ENCODE measurements at places on chromosomes 2 and 18.
A peak's percentile ranks its signal among the peaks of the same experiment; 100 is the strongest.

- no peak for DNase-seq
Observed at GRCh38 chr2:222307143-222307756, 8.5 kb upstream of the PAX3 start.

DNA sequence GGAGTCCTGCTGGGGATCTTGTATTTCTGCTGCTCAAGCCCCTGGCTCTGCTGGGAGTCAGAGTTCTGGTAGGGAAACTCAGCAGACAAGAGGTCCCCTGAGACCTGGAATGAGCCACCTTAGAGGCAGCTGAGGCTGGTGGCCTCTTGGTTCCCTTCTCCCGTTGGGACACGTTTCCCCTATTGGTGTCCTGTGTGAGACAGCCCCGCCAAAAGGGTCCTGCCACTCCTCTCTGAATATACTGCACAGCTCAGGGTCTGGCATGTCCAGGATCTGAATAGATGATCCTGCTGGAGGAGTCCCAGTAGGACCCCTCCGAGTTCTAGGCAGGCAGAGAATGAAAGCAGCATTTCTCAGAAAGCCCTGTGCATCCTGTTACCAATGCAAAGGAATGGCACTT lies 2.0 kb upstream of the RALB start:
- no peak for DNase-seq

- DNase-seq = no peak
Observed at GRCh38 chr2:142602418-142602989, 275.0 kb upstream of the KYNU start.

DNA sequence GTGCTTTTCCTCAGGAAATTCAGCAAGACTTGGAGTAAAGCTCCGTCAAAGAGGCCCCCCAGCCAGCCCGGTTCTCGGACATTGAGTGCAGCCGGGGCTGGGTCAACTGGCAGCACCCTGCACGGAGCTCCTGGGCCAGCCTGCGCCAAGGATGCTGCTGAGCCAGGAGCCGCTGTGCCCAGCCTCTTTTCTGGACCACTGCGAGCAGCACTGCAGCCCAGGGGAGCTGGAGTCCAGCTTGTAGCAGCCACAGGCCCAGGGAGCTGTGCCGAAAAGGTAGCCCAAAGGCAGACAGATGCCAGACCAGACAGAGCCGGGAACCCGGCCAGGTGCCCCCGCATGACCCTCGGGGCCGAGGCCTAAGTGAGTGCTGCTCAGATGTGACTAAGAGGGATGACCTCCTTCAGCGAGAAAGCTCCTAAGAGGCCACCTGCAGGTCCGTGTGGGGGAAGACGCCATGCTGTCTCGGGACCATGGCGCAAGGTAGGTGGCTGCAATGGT lies 7.3 kb downstream of the CLHC1 start:
- no peak for DNase-seq

DNA sequence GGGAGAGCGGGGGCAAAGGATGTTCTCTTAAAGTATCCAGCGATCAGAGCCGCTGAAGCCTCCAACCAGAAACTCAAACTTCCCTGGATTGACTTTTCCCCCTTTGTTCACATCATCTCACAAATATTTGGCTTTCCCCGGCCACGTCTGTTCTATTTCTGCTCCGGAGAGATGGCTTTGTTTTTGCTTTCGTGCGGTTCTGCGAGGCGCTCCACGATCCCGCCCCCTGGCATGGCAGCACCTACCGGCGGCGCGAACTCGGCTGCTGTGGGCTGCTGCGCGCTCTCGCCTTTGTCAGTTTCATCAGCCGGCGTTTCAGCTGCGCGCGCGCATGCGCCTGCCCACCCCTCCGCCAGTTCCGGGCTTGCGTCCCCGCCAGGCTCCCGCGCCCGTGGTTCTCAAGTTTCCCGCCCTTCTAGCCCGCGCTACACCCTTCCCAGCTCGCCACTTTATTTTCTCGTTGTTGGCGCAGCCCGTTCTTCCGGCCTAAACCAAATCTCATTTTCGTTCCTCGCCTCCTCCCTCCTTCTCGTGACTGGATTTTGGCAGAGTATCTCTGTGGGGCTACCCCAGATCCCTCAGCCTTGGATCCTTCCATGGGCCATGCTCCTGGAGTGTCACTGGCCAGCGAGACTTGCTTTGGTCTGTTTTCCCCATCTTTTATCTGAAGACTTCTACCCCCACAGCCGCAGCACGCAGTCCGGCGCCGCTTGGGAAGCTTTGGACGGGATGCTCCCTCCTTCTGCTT lies 98.0 kb downstream of the INSIG2 start:
- peak; percentile 86 for DNase-seq

GRCh38 chr2:174395284-174395968 lies at the start of gene SCRN3:
Gene SCRN3, plus strand, starts transcription at chr2:174395730. Its CDS starts 2,554 bp downstream, at chr2:174398284.
- DNase-seq = peak; percentile 54

GRCh38 chr18:8480506-8481328 lies 128.5 kb upstream of the RAB12 start:
- no peak for DNase-seq

DNA sequence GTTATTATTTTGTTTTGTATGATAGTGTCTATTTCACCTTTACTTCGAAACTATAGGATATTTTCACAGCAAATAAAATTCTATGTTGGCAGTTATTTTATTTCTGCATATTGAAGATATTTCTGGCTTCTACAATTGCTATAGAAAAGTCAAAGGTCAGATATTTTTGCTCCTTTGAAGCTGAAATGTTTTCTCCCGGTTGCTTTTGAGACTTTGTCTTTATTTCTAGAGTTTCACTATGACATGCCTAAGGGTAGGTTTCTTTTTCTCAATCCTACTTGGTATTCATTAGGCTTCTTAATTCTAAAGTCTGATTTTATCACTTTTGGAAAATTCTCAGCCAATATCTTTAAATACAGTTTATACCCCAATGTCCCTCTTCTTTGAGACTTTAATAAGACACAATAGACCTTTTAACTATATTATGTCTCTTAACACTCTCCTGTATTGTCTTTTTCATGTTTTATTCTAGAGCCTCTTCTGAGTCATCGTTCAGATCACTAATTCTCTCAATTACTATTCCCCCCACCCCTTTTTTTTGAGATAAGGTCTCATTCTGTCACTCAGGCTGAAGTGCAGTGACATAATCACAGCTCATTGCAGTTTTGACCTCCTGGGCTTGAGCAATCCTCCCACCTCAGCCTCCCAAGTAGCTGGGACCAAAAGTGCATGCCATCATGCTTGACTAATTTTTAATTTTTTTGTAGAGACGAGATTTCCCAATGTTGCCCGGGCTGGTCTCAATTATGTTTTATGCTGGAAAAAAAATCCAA lies 50.5 kb downstream of the USP37 start:
- DNase-seq = no peak

DNA sequence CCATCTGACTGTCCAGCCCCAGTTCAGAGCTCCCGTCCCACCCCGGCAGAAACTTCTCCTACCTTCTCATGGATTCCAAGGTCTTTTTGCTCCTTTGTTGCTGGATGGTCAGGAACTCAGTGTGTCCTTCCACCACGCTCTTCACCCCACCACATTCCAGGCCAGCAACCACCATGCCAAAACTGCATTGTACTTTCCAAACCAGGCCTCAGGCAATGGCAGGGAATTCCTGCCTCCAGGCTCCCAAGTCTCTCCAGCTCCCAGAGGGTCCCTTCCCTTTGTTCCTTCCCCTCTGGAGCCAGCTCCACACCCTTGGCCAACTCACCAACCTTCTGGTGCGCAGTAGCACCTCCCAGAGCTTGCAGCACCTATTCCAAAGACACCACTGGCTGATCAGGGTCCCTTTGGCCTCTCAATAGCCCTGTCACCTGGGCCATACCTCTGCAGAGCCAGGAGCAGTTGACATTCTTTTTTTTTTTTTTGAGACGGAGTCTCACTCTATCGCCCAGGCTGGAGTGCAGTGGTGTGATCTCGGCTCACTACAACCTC lies 8.1 kb downstream of the CHMP1B start:
- DNase-seq = no peak

DNA sequence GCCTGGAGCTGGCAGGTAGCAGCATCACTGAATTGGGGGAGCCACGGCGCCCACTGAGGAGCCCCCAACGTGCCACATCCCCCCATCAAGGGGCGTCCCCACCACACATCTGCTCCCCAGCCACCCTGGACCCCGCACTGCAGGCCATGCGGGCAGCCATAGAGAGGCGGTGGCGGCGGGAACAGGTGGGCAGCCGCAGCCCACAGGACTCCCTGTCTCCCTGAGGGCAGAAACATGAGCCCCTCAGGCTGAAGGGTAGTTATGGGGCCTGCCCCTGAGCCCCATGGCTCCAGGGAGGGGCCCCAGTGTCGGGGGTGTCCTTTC lies 26.6 kb downstream of the CROCC2 start:
- no peak for DNase-seq

DNA sequence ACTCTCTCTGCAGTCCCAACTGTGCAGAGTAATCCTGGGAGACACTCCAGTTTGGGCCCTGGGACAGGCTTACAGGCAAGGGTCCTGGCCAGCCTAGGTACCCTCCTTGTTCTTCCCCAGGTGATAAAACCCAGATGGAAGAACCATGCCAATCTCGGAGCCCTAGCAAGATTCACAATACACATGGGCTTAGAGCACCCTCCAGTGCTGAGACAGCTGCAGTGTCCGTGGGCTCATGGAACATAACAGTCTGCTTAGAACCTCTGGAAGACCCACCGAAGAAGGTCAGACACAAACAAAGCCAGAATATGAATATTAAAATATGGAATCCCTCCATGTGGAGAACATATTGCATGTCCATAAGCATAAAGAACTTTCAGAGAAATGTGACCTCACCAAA lies 568.1 kb downstream of the KCNJ3 start:
- DNase-seq = no peak

- no peak for DNase-seq
Observed at GRCh38 chr2:71798266-71799012, 345.1 kb downstream of the DYSF start.

DNA sequence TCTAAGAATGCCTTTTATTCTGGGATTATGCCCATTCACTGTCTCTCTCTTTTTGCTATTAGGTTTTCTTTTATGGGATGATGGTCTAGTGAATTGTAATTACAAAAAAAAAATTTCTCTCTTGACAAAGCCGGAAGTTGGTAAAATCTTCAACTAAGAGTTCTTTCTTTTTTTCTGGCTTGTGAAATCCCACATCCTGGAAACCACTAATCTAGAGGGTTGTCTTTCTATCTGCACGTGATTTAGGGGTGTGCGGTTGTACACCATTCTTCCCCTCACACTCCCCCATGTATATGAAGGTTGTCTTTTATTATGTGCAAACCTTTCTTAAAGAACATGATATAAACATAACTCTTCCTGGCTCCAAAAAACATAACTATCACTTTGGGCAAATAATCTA lies 52.0 kb downstream of the GATA6 start:
- DNase-seq = no peak

- DNase-seq = no peak
Observed at GRCh38 chr2:197229509-197230443, 80.8 kb downstream of the ANKRD44 start.

GRCh38 chr2:62801110-62801509 lies 95.6 kb downstream of the EHBP1 start:
- no peak for DNase-seq

DNA sequence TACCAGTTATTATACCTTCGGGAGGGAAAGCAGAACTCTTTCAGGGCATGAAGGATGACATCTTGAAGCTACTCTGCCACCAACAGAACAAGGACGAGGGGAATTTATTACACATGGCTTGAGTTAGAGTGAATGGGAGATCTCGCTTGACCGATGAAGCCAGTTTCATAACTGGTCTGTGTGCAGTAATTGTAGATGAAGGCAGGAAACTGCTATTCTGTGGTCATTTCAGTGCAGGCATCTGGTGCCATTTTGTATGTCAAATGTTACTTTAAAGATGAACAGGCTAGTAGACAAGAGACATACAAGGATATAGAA lies 20.5 kb downstream of the GREB1 start:
- DNase-seq = no peak

GRCh38 chr2:112698834-112699515 lies 21.8 kb upstream of the NT5DC4 start:
- no peak for DNase-seq

DNA sequence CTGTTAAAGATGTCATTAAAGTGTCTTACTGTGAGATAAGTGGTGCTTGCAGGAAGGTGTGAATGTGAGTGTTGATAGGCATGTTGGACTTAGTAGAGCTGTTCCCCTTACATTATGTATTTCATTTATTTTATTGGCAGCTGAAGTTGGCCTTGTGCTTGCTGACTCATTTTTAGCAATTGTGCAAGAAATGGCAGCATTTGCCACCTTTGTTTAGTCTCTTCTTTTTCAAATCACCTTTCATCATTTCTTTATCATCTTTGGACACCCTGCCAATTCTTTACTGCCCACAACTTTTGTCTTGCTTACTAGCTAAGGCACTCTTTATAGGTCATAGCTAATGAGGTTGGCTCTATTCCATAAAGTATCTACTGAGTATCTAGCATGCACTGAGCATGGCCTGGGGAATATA lies 130.3 kb upstream of the LYPD6 start:
- no peak for DNase-seq

DNA sequence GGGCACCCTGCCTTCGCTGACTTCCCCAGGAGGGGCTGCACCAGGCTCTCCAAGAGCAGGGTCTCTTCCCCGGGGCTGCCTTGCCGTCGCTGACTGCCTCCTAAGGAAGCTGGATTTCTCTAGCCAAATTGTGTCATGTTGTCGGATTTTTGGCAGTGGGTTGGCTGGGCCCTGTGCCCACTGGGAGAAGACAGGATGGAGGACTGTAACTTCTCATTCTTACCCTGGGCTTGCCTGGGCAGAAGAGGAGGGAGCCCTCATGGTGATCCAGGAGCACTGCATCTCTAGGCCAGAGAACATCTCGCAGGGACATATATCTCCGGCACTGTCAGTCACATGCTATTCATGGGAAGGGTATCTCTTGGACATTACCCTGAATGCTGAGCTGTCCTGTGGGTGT lies 6.3 kb downstream of the MYO7B start:
- no peak for DNase-seq

GRCh38 chr2:58195662-58196061 lies 45.5 kb downstream of the FANCL start:
- DNase-seq = no peak

GRCh38 chr18:10194592-10194991 lies 259.8 kb upstream of the APCDD1 start:
- DNase-seq = no peak

GRCh38 chr2:47028846-47029560 lies 113.4 kb upstream of the MCFD2 start:
- no peak for DNase-seq

GRCh38 chr2:118810766-118811165 lies 36.7 kb downstream of the EN1 start:
- DNase-seq = no peak

GRCh38 chr2:88692187-88692586 lies 714 bp downstream of the RPIA start:
- DNase-seq = no peak

DNA sequence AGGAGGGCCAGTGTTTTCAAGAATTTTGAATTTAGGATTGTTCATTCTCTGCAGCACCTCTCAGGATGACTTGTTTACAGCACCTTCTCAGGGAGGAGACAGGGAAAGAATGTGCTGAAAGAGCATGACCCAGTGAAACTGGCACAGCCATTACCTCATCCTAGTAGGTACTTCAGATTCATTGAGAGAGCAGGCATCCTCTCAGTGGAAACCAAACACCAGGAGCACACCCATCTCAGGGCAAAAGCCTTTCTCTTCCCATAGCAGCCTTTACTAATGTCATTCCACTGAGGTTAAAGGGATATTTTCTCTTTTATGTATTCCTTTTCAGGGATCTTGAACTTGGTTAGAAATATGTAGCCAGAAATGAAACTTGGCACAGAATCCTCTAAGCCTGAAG lies 2.6 kb downstream of the MAP2 start:
- no peak for DNase-seq

- no peak for DNase-seq
Observed at GRCh38 chr2:207235621-207236020, 69.9 kb upstream of the KLF7 start.

GRCh38 chr18:273525-273924 lies 5.7 kb upstream of the THOC1 start:
- DNase-seq = no peak

- no peak for DNase-seq
Observed at GRCh38 chr2:235105821-235106359, 154.1 kb downstream of the SH3BP4 start.

Data from stimulated activated CD8-positive, alpha-beta memory T cell treated with anti-CD3 and anti-CD28 coated beads, Interleukin-4, amount 100 ng/mL, for 24 hours (primary cell).